ENCODE measurements at places on chromosomes 4 and X.

GRCh38 chrX:65600106-65600505 lies 65.5 kb upstream of the LAS1L start:
- DNase-seq: no peak

- DNase-seq: no peak
Measured at GRCh38 chr4:57109847-57110639, at the start of gene IGFBP7. Gene IGFBP7, minus strand, starts transcription at chr4:57110385. Its CDS starts 34 bp downstream, at chr4:57110351.

GRCh38 chr4:162015090-162015489 lies 148.7 kb downstream of the FSTL5 start:
- DNase-seq: no peak

DNA sequence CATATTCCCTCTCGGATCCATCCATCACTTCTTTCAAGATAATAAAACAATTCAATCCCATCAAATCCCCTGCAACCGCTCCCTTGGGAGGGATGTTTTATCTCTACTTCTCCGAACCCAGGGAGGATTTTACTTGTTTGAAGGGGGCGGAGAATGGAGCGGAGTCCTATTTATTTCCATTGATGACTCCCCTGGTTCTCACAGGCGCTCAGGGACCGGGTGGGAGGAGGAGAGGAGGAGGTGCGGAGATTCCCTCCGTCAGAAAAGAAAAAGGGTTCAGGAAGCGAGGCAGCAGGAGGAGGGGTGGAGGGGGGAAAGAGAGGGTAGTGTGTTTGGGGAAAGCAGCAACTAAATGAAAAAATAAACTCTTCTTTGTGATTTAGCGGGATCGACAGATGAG lies 2.1 kb downstream of the NDNF start:
- no peak for DNase-seq

Data from activated B cell treated with CpG ODN at 0.5 μM for 24 hours (primary cell).